ACHN (cell line): ENCODE measurements at places on chromosomes 5 and 9.
A peak's percentile ranks its signal among the peaks of the same experiment; 100 is the strongest.

GRCh38 chr5:115626445-115626823 is 598 bp upstream of the TMED7 start:
- DNase-seq, result no peak

DNA sequence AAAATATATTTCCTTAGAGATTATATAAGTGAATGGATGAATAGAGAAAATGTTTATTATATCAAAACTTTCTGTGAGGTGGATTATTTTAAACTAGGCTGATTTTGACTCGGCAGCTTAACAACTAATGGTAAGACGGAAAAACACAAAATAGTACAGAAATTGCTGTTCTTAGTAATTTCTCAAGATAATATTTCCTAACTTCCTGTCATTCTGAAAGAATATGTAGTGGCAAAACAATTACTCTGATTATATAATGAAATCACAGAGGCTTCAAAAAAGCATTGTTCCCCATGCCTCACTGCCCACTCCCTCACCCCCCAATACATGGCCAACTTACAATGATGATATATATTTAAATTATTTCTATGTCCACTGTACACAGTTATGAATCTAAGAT is 85.4 kb downstream of the YTHDC2 start:
- DNase-seq, result no peak

GRCh38 chr9:121601194-121601593 is 50.2 kb upstream of the DAB2IP start:
- no peak for DNase-seq

GRCh38 chr9:91291866-91292265 is 69.9 kb downstream of the AUH start:
- no peak for DNase-seq

- no peak for DNase-seq
These were observed 426 bp downstream of the FAM114A2 start for GRCh38 chr5:154038261-154038706.

GRCh38 chr9:6052293-6052919 is 37.0 kb upstream of the RANBP6 start:
- no peak for DNase-seq

- no peak for DNase-seq
These were observed 21.9 kb downstream of the NEK6 start for GRCh38 chr9:124279531-124280175.

- DNase-seq, result no peak
These were observed 31.5 kb upstream of the SGCD start for GRCh38 chr5:156295431-156295830.

- no peak for DNase-seq
These were observed 4.2 kb downstream of the AK1 start for GRCh38 chr9:127873223-127873691.

DNA sequence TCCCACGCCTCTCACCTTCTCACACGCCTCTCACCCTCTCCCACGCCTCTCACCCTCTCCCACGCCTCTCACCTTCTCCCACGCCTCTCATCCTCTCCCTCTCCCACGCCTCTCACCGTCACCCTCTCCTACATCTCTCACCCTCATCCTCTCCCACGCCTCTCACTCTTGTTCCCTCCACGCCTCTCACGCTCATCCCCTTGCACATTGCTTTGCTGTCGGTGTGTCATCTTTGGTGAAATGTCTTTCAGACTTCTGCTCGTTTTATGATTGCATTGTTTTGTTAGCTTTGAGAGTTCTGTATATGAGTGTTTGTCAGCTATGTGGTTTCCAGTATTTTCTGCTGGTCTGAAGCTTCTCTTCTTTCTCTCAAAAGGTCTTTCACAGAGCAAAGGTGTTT is 102.7 kb downstream of the EHMT1 start:
- DNase-seq, result no peak

DNA sequence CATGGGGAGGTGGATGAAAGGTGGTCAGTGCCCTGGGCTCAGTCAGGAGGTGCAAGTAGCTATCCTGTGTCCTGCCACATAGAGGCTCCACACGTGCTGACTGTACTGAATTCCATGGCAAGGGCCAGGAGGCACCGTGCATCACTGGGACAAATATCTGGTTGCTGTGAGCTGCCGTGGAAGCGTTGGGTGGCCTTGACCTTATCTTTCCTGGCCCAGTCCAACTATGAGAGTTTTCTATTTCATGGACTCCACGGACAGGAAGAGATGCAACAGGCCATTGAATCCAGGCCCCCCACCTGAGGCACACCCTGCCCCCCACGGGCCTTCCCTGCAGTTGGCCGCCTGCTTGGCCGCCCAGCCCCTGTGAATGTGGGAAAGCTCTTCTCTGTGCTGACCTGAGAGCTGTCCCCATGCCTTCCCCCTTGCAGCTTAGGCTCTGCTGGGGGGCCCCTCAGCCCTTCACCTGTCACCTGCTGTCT is 1.7 kb downstream of the GRHPR start:
- no peak for DNase-seq

- DNase-seq, result no peak
These were observed 16.8 kb downstream of the PRDM6 start for GRCh38 chr5:123105864-123106263.

GRCh38 chr9:21252721-21253547 is 13.1 kb upstream of the IFNA14 start:
- no peak for DNase-seq

GRCh38 chr5:126360467-126360866 is 62.7 kb upstream of the GRAMD2B start:
- no peak for DNase-seq

DNA sequence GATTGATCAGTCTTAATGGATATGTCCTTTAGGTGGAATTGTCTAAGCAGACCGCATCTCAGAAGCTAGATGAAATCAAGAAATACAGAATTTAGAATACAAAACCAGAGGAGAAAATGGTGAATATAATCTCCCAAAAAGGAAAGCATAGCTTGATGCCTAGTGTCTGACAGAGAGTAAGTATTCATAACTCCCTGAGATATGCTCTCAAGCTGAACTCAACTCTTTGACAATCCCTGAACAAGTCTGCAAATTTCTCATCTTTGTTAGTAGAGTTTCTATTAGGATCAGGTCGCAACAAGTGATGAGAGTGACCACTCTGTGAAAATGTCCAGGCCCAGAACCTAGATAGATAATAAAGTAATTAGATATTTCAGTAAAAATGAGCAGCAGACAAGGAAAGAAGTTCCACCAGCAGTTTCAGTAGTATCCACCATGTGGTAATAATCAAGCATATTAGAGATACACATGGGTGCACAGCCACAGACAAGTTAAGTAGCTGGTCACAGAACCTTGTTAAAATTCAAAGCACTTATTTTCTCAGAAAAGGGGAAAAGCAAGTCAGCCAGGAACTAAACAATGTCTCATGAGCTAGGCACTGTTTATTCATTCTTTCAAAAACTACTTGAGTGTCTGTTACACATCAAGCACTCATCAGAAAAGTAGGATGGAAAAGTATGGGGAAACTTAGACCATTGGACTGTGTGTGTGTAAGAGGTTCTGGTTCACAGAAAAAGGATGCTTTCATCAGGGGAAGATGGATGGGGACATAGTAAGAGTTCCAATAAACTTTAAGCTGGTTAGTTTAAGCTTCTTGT is 481.5 kb upstream of the TUSC1 start:
- DNase-seq, result no peak

DNA sequence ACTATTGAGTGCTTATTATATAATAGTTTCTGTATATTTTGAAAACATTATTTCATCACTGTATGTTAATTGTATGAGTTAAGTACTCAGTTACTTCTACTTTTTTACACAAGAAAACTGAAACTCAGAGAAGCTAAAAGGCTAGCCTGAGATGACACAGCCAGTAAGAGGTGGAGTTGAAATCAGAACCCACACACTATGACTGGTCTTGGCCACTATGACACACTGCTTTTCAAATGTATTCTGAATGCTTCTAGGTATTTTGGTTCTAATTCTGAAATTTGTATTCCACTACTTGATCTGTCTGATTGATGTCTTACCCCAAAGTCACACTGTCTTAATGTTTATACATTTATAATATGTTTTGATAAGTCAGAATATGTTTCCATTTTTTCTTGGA is 181.8 kb downstream of the ZDHHC21 start:
- DNase-seq, result no peak

DNA sequence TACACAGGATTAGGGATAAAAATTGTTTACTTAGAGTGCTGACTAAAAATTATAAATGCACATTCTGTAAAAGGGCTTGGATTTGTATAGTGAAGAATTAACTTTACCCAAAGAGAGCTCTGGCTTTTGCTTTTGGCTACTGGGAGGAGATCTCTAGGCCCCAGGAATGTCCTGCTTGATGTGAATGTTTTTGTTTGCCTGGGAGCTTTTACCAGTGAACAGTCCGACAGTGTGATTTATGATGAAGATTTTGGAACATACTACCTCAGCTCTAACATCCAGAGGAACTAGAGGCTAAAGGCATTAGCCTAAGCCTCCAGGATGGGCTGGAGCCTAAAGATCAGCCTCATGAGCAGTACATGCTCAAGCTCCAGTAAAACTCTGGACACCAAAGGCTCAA is 103.7 kb upstream of the RFX3 start:
- no peak for DNase-seq

- DNase-seq, result no peak
These were observed 19.7 kb upstream of the GRIA1 start for GRCh38 chr5:153470736-153471135.

DNA sequence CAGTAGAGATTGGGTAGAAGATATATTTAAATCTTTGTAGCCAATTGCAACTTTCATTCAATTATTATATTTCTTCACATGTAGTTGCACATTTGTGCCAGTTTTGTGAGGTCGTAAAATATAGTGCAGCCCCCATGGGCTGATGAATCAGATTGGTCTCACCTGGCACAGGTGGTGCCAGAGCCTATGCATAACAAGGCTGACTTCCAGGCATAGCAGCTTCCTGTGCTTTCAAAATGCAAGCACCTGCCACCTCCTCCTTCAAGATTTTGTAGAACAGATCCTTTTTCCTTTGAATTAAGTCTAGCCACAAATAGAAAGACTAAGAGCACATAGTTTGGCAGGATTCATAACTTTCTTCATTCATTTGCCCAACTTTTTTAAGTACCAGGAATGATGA is 87.1 kb downstream of the STARD4 start:
- no peak for DNase-seq

DNA sequence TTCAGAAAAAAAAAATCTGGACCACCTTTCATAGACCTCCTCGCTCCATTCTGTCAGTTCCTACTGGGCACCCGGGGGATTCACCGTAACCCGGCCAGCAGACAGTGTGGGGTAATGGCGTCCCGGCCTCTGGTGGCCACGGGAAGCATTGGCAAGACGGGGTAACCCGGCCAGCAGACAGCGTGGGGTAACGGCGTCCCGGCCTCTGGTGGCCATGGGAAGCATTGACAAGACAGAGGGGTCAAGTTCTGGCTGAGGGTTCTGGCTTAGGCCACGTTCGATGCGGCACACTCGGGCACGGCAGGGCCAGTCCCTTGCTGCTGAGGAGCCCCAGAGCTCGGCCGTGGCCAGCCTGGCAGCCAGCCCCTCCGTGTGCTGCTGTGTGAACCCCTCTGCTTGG is 116.2 kb upstream of the RAPGEF1 start:
- no peak for DNase-seq

DNA sequence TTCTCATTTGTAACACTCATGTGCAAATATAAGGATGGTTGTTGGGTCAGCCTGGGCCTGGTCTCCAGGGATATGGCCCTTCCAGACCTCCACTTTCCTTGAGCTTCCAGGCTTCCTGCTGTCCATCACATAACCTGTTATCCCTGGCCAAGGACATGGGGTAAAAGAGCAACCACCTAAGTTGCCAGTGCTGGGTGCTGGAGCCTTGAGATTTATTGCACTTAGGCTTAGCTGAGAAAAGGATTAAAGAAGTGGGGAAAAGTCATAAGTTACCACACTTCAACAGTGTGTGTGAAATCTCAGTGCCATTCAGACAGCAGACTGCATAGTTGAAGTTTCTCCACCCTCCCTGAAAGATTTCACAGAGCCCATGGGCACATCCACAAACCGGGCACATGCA is 58.6 kb upstream of the PANK3 start:
- DNase-seq, result no peak

- DNase-seq, result no peak
These were observed 43.0 kb downstream of the MARCHF3 start for GRCh38 chr5:126987271-126987899.

DNA sequence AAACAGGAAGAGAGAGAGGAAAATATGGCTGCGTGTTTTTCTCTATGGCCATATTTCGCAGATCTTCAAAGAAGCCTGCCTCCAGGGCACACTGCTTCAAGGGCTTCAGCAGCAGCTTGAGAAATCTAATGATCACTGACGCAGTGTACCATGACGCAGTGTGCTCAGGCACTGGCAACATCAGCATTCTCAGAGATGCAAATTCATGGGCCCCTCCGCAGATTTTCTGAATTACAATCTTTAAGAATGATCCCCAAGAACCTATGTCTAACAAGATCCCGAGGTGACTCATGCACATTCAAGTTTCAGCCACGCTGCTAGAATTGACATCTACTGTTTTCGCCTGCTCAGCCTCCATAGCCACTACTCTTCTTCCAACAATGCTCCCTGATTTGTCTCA is 143.9 kb upstream of the ZNF366 start:
- DNase-seq, result no peak

DNA sequence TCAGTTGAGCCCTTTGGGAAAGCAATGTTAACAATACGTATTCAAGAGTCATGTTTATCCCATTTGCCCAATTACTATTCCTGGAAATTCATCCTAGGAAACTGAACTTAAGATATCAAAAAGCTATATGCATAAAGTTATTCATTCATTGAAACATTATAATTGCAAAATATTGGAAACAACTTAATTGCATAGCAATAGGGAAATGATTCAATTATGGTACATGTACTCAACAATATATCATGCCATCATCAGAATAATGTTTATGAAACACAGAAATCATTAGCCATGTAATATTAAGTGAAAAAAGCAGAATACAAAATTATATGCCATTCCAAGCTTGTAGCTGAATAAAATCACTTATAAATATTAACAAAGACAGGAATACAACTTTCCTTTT is 35.3 kb downstream of the ABCA1 start:
- no peak for DNase-seq

DNA sequence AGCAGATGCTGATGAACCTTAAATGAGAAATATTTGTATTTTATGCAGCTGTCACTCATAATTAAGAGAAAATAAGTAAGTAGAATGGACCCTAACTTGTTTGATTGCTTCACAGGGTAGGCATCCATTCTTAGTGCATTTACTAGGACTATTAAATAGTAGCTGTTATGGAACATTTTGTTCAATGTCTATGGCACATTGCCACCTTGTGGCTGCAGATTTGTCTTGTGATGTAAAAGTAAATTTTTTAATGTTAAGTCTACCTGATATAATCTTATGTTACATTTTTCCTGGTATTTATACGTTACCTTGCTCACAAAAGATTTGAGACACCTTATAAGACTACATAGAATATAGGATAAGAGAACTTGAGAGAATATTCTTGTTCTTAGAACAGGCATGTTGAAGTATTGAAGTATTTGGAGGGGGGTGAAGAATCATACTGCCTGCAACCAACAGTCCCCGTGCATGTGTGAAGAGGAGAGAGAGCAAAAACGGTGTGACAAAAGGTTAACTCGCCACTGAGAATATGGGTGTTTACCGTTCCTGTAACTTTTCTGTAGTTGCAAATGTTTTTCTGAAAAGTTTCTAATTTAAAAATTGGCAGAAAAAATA is 161.1 kb downstream of the MAST4 start:
- DNase-seq, result peak; percentile 44

GRCh38 chr5:89281211-89281610 is 398.2 kb upstream of the MEF2C start:
- DNase-seq, result no peak
